Hematopoietic multipotent progenitor cell treated with erythropoietin and hydrocortisone succinate and interleukin-3 and kit ligand, for 8 days (in vitro differentiated cells): ENCODE measurements at places on chromosomes 6 and 20.

- peak; percentile 64 for DNase-seq
Observed at GRCh38 chr20:540391-541201, 3.0 kb downstream of the CSNK2A1 start.

GRCh38 chr6:99362678-99363268, 13.3 kb upstream of the FAXC start:
- DNase-seq, result no peak

GRCh38 chr6:12750416-12750815, 33.8 kb downstream of the PHACTR1 start:
- DNase-seq, result no peak

GRCh38 chr6:136113736-136114173, 136.4 kb downstream of the MTFR2 start:
- peak; percentile 7 for DNase-seq

DNA sequence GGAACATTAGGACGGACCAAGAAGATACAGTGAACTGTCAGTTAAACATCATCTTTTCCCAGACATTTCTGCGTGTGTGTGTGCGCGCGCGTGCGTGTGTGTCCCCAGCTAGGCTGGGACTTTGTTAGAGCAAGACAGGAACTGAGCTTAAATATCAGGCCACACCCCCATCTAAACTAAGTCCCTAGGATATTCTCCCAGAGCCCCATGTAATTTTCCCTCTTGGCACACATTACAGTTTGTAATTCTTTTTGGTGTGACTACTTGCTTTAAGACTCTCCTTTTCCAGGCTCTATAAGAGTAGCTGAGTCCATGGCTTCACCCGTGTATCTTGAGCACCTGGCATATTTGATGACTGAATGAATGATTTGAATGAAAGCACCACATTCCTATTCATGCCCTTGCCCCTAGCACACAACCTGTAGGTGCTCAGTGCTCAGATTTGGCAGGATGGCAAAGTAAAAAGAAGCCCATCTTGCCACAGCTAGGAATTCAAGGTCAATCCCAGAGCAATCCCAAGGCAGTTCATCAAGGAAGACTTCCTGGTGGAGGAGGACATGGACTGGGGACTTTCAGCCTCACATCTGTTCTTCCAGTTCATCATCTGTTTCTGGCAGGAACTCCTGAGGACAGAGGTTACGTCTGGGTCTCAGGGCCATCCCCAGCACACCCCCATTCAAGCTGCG, 69.2 kb downstream of the MRPL14 start:
- DNase-seq, result no peak

GRCh38 chr20:46644733-46645132, 6.5 kb downstream of the SLC13A3 start:
- no peak for DNase-seq

- DNase-seq, result peak; percentile 75
Observed at GRCh38 chr6:26122005-26122388, 34.8 kb downstream of the HFE start.

DNA sequence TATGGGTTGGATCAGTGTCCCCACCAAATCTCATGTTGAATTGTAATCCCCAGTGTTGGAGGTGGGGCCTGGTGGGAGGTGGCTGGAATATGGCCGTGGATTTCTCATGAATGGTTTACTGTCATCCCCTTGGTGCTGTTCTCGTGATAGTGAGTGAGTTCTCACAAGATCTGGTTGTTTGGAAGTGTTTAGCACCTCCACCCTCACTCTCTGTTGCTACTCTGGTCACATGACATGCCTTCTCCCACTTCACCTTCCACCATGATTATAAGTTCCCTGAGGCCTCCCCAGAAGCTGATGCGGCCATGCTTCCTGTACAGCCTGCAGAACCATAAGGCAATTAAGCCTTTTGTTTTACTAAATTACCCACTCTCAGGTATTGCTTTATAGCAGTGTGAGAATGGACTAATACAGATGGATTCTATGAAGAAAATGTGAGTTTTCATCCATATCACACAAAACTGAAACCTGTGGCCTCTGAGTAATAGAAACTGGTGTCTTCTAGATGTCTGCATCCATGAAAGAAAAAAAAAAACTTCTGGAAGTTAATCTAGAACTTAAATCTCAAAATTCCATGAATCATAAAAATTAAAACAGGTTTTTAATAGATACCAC, 39.3 kb downstream of the MBOAT1 start:
- no peak for DNase-seq
